NCI-H187 (cell line): ENCODE measurements at places on chromosomes 5 and 9.

- DNase-seq, result no peak
These were observed 183.5 kb downstream of the GNA14 start for GRCh38 chr9:77464661-77465060.

- DNase-seq, result no peak
These were observed 485.2 kb upstream of the CDH9 start for GRCh38 chr5:27523629-27524028.

DNA sequence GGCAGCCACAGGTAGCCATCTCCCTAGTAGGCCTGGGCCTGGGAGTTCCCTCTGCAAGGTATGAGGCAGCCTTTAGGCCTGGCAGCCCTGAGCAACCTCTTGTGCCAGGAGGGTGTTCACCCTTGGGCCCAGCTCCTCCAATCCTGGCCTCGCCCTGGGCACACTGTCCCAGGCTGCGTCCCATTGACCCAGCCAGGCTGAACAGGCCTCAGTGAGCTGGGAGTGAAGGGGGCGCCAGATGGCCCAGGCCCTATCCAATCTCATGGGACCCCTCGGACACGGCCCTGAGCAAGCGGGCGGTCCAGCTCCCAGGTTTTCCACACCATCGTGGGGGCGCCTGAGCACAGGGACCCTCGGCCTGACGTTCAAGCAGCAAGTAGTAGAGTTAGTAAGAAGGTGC lies 14.5 kb downstream of the SH3GLB2 start:
- DNase-seq, result no peak

GRCh38 chr5:111075520-111075919 lies 4.0 kb downstream of the TSLP start:
- no peak for DNase-seq

DNA sequence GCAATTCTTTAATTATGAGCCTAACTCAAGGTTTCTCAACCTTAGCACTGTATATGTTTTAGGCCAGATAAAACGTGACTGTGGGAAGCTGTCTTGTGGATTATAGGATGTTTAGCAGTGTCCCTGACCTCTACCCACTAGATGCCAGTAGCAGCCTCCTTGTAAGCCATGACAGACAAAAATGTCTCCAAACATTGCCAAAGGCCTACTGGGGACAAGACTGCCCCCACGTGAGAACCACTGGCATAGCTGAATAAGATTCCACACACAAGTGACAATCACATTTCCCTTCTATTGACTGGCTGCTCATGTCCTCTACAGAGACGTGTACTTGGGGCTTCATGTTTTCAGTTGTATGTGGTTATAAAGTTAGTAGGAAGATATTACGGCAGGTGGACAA lies 55.4 kb downstream of the GOLM1 start:
- no peak for DNase-seq

GRCh38 chr5:58381566-58381965 lies 78.3 kb downstream of the PLK2 start:
- no peak for DNase-seq

DNA sequence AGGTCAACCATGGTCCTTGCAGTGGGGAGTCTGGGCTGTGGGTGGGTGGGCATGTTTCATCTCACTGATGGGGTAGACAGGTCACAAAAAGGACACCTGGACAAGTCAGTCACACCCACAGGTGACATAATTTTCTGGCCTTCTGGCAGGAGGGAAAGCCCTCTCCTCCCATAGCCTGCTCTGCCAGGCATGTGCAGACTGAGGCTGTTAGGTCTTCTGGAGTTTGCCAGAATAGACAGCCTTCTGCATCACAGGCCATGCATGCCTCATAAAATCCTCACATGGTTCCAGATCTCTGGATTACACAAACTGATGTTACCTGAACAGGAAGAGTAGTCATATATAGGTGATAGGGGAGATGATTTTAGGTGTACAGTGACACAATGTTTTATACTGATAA lies 49.1 kb downstream of the ARHGAP26 start:
- no peak for DNase-seq

DNA sequence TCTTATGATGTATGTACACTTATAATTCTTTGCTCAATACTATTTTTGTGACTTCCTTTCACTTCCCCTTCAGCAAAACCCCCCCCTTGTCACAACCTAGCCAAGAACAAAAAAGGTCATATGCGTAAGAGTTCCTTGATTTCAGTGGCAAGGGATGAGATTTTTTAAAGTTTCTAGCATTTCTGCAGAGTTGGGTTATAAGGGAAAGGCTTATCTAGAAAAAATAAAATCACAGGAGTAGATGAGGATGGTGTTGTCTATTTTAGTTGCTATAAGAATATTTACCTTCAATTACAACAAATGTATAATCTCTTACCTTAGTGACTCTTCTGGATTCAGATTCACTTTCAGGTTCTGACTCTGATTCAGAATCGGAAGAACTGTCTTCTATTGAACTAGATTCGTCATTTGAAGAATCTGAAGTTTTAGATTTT lies 184.6 kb downstream of the AP3B1 start:
- DNase-seq, result no peak

- no peak for DNase-seq
These were observed 12.9 kb downstream of the TLE4 start for GRCh38 chr9:79584655-79584982.

- no peak for DNase-seq
These were observed 275.0 kb downstream of the DRD1 start for GRCh38 chr5:175168882-175169507.

DNA sequence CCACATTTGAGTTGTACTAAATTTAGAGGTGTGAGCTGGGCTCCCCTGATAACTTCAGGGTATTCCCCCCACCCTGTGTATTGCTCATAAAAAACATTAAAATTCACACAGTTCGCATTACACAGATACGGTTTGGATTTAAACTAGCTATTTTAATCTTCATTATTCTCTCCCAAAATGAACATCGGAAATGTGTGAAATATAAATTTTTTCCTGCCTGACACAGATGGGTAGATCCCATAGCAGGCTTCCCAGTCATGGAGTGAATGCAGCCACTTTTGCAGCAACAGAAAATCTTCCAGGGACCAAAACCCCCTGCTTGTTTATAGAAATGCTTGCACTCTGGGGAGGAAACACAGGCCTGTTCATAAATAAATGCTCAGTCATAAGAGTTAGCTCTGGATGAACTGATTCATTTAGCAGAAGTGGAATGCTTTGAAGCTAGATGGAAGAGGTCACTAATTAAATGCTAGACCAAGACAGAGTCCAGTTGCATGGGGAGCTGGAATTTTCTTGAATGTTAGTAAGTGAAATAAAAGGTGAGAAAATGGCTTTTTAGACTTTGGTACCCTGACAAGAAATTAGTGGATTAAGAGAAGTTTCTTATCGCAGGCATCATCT lies 115.6 kb downstream of the PDE8B start:
- DNase-seq, result no peak

- no peak for DNase-seq
These were observed 11.3 kb downstream of the NINJ1 start for GRCh38 chr9:93122721-93123221.

- no peak for DNase-seq
These were observed 285.8 kb upstream of the MEF2C start for GRCh38 chr5:89168766-89169165.

DNA sequence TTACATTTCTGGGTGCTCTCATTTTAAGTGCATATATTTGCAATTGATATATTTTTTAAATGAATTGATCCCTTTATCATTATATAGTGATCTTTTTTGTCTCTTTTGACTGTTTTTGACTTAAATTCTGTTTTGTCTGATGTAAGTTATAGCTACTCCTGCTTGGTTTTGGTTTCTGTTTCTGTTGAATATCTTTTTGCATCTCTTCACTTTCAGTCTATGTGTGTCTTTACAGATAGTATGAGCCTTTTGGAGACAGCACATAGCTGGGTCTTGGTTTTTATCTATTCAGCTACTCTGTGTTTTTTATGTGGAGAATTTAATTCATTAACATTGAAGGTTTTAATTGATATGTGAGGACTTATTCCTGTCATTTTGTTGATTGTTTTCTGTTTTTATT lies 311.3 kb downstream of the SPATA31D1 start:
- DNase-seq, result no peak

- DNase-seq, result no peak
These were observed 192.6 kb upstream of the PRDM9 start for GRCh38 chr5:23314827-23315226.

DNA sequence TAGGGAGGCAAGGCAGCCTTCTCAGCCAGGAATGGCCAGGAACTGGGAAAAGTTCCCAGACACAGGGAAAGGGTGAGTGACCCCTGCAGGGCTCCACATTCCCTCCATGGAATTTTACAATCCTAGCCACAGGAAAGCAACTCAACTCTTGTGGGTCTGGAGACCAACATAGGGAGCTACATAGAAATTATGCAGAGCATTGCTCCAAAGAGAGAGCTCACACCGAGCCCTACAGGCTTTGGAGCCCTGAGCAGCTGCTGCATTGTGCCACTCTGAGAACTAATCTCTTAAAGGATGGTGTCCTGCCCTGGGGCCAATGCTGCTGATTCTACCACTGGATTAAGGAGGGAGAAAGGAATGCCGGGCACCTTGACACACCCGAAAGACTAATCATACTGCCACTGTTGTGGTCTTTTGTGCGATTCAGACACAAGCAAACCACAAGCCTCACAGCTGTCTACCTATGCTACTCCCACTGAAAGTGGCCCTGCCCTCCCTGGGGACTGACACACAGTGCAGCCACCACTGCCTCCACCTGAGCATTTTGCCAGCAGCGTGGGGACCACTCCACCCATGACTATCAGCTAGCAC lies 1089.8 kb upstream of the NUDT12 start:
- no peak for DNase-seq

GRCh38 chr5:69502367-69502766 lies 9.8 kb downstream of the OCLN start:
- no peak for DNase-seq

- DNase-seq, result no peak
These were observed 84.9 kb downstream of the SLCO4C1 start for GRCh38 chr5:102211165-102211564.

- no peak for DNase-seq
These were observed 34.5 kb upstream of the GABRP start for GRCh38 chr5:170748951-170749471.

DNA sequence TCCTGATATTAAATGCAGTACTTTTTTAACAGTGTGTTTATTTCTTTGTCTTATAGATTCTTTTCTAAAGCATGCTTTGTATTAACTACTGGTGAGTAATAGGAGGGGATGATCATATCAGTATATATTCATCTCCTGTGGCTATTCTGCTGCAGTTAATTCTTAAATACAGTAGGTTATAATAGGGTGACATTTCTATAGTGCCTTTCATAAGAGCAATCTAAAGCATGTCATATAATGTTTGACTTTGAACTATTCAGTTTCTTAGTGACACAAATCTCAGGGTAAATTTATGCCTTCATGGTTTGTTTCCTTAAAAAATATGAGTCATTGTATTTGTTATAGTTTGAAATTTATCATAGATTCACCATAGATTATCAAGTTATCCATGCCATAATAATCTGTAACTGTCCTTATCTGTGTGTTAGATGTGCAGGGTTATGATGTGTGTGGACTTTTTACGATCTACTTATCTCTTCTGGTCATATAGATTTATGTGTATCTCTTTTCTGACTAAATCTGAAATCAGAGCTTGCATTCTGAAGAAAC lies 1019.5 kb downstream of the NR2F1-AS1 start:
- DNase-seq, result no peak

- DNase-seq, result no peak
These were observed 61.7 kb downstream of the TRIO start for GRCh38 chr5:14204785-14205321.

DNA sequence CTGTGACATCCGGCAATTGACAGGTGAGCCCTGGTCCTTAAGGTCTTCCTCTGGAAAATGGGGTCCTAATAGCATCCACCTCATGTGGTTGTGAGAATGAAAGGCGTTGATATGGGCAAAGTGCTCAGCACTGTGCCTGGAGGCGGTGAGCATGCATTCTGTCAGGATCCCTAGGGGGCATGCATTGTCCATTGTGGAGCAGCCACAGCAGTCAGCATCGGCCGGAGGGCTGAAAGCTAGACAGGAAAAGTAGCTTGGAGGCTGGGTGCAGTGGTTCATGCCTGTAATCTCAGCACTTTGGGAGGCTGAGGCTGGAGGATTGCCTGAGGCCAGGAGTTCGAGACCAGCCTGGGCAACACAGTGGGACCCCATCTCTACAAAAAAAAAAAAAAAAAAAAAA lies 122.2 kb downstream of the LHX2 start:
- DNase-seq, result no peak

DNA sequence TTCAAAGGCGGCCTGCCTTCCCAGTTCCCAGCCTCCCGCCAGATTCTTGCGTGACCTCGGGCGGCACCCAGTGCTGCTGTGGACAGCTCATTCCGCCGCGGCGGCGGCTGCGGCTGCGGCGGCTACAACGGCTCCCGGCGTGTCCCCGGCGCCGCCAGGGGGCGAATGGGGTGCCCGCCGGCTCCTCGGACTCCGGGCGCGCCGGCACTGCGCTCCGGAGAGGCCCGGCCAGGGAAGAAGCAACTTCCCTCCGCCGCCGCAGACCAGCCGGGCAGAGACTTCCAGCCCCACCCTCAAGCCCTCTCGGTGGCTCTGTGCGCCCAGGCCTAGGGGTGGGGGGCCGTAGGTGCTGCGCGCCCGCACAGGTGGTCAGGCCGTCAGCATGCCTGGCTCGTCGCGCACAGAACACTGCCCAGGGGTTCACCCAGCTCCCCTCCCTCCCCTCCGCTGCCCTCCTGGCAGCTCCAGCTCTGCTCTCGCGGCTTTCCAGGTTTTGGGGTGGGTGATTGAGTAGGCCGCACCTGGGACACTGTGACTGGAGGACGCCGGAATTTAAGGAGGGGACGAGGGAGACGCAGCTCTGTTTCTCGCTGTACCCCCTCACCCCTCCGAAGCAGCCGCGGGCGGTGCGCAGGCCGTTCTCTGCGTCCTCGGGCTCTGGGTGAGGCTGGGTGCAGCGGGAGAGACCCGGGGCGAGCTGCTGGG lies 20.2 kb downstream of the IGIP start:
- DNase-seq, result no peak

- no peak for DNase-seq
These were observed 114.5 kb downstream of the BOD1 start for GRCh38 chr5:173501922-173502321.

- no peak for DNase-seq
These were observed 264.0 kb upstream of the MEF2C start for GRCh38 chr5:89147031-89147430.

GRCh38 chr5:112228667-112229066 lies 190.4 kb downstream of the EPB41L4A start:
- no peak for DNase-seq

DNA sequence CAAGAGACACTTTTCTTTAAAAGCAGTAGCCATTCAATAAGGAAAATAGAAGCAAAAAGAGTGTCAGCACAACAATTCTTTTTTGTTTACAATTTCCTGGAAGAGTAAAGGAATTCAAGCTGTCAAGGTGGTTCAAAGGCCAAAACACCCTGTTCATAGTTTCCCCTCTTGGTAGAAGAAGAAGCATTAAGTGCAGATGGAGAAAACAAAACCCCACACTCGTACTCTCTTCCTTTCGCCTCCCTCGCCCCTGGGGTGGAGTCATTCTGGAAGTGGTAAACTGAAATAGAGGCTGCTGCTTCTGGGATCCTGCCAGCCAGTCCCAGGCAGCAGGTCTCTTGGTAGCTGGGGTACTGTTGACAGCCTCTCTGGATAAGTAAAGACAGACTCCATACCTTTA lies 105.0 kb downstream of the ANKRD55 start:
- DNase-seq, result no peak
